ENCODE measurements at places on chromosomes 6 and 20.

- DNase-seq = peak; percentile 57
These were observed 9.4 kb upstream of the RAB44 start for GRCh38 chr6:36688063-36688738.

DNA sequence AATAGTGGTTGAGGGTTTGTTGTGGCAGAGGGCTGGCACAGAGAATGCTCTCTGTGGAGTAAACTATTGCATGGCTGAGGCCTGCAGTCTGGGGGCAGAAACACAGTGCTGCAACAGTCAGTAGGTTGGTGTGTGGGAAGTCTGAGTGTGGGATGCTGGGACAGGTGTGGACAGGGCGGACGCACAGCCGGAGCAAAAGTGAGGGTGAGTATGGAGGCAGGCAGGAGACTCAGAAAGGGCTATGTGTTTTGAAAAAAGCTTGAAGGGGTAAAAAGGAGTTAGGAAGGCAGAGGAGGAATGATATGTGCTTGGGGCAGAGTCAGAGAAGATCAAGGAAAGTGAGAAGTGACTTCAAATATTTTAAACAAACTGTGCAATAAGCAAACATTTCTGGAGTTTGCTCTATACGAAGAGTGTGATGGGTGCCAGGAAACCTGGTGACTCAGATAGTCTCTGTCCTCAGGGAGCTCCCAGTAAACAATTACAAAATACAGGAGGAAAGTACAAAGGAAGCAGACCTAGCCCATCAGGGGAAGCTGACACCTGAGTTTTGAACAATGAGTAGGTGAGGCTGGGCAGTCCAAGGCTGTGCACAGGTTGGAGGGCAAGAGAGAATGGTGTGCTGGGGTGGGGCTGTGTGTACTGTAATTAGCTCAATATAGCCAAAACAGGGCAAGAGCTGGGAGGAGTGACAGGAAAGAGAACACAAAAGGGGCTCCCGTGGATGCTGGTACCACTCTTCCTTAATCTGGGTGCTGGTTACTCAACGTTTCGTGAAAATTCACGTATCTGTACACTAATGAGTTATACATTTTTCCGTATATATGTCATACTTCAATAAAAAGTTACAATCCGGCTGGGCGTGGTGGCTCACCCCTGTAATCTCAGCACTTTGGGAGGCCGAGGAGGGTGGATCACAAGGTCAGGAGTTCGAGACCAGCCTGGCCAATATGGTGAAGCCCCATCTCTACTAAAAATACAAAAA lies 55.2 kb downstream of the PIGU start:
- DNase-seq = peak; percentile 88

GRCh38 chr6:11947063-11947462 lies 65.0 kb upstream of the HIVEP1 start:
- DNase-seq = no peak

GRCh38 chr6:161319231-161319630 lies 45.4 kb upstream of the AGPAT4 start:
- DNase-seq = no peak

DNA sequence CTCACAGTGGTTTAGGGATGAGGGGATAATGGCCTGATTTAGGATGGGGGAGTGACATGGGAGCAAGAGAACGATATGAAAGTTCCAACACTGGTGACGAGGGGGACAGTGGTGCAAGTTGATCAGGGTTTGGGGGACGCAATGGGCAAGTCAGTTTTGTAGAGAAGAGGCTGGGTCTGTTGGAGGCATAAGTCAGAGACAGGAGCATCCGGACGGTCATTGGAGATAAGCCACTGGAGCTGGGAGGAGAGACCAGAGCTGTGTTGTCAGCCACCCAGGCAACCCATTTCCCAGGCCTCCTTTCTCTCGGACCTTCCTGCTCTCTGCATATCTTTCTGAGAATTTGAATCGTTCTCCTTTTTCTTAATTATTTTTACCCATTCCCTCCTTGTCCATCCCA lies 9.5 kb downstream of the DNPH1 start:
- no peak for DNase-seq

GRCh38 chr20:57391439-57392301 lies 474 bp downstream of the RBM38 start:
- peak; percentile 11 for DNase-seq

DNA sequence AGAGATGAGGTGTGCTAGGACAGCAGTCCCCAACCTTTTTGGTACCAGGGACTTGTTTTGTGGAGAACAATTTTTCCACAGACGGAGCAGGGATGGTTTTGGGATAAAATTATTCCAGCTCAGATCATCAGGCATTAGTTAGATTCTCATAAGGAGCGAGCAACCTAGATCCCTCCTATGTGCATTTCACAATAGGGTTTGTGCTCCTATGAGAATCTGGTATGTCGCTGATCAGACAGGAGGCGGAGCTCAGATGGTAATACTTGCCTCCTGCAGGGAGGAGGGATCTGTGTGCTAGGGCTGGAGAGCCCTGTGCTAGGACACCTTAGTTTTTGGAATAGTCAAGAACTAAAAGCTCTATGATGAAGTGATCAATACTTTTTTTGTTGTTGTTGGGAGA lies 2.5 kb downstream of the SMIM13 start:
- DNase-seq = peak; percentile 89

GRCh38 chr6:3644739-3645012 lies 106.8 kb downstream of the PXDC1 start:
- peak; percentile 19 for DNase-seq

- peak; percentile 67 for DNase-seq
These were observed 15.2 kb downstream of the CDH22 start for GRCh38 chr20:46293084-46293483.

GRCh38 chr6:125339653-125340052 lies 37.9 kb upstream of the HDDC2 start:
- DNase-seq = no peak

DNA sequence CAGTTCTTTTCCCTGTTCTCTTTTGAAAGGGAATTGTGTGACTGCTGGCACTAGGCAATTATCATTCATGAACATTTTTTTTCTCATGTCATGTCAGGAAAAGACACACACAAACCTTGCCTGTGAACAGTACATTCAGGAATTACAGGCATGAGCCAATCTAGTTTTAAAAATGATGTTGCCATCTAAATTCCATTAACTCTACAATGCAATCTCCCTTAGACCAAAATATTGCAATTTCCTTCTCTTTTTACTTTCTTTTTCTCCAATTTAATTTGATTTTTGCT lies 127.5 kb upstream of the STMND1 start:
- no peak for DNase-seq

DNA sequence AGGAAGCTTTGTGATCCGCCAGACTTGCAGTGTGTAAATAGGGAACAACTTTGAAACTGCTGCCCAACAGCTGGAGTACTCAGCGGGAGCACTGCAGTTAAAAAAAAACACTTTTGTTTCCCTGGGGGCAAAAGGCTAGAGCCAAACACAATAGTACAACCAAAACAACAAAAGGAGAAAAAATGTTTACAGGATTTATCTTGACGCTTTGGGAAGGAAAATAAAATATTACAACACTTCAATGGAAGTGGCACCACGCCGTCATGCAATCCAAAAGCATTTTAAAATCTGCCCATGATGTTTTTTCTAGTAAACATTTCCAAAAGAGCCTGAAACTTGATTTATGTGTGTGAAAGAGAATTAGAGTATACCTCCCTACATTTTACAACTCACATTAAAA lies 26.0 kb downstream of the PTPRK start:
- DNase-seq = no peak

- no peak for DNase-seq
These were observed 130.6 kb downstream of the NRN1 start for GRCh38 chr6:5876076-5876475.

DNA sequence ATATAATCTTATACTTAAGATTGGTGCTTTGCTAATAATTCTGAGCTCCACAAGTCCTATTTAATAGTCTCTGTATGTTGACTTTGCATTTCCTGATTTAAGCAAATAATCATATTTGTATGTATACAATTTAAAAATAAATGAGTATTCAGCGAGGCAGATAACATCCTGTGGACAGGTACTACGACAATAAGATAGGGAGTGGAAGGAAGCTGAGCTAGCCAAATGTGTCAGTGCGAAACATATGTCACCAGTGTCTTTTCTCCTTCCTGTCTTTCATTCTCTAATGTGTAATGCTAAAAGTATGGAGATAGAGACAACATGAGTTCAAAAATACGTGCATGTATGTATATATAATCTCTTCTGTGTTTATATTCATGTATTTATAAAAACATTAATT lies 359.6 kb upstream of the KCNQ5 start:
- no peak for DNase-seq

- peak; percentile 64 for DNase-seq
These were observed 405.3 kb upstream of the HS3ST5 start for GRCh38 chr6:114747995-114748625.

GRCh38 chr20:61118429-61119224 lies 133.4 kb upstream of the CDH4 start:
- no peak for DNase-seq

- no peak for DNase-seq
These were observed 278.8 kb downstream of the CDC5L start for GRCh38 chr6:44666324-44666723.

DNA sequence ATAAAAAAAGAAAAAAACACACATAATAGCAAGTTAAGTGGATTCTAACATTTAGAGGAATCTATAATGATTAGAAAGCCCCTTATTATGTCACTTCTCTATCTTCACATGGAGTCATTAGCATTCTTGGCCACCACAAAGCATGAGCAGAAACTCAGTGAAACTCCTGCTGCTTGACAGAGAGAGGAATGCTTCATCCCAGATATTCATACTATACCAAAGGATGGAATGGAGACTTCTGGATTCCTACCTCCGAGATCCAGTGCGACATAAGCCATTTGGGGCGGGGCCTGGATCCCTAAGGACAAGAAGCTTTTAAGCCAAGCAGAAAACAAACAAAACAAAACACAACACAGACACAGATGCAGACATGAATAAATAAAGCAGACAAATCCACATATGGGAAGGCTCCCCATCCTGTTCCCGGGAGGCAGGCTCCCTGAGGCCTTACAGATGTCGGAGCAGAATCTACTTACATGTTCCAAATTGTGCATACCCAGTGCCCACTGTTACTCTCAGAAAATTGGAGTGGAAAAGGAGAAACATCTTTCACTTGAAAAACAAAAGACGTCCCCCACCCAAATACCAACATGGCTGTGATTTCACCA lies 727.3 kb downstream of the MAFB start:
- no peak for DNase-seq

DNA sequence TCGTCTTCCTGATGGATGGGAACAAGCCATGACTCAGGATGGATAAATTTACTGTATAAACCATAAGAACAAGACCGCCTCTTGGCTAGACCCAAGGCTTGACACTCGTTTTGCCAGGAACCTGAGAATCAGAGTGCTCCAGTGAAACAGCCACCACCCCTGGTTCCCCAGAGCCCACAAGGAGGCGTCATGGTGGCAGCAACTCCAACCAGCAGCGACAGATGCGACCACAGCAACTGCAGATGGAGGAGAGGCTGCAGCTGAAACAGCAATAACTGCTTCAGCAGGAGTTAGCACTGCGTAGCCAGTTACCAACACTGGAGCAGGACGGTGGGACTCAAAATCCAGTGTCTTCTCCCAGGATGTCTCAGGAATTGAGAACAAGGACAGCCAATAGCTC lies 100.9 kb upstream of the SAMD5 start:
- no peak for DNase-seq

- no peak for DNase-seq
These were observed 14.9 kb downstream of the PRKN start for GRCh38 chr6:162712694-162713093.

DNA sequence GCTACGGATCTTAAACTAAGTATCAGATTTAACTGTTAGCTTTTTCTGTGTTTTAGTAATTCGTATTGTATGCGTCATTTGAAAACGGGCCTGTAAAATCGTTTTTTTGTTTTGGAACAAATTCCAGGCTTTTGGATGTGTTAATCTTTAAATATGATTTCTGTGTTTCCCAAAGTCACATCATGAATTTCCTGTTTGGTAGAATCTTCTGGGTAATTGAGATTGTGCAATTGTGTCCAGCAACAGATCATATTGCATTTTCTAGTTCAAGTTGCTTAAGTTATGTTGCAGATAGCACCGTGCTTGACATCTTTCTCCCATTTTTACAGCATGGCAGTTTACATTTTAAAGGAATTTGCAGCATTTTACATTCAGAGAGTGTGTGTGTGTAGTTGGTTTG lies 1.9 kb downstream of the MAPK14 start:
- DNase-seq = peak; percentile 84

DNA sequence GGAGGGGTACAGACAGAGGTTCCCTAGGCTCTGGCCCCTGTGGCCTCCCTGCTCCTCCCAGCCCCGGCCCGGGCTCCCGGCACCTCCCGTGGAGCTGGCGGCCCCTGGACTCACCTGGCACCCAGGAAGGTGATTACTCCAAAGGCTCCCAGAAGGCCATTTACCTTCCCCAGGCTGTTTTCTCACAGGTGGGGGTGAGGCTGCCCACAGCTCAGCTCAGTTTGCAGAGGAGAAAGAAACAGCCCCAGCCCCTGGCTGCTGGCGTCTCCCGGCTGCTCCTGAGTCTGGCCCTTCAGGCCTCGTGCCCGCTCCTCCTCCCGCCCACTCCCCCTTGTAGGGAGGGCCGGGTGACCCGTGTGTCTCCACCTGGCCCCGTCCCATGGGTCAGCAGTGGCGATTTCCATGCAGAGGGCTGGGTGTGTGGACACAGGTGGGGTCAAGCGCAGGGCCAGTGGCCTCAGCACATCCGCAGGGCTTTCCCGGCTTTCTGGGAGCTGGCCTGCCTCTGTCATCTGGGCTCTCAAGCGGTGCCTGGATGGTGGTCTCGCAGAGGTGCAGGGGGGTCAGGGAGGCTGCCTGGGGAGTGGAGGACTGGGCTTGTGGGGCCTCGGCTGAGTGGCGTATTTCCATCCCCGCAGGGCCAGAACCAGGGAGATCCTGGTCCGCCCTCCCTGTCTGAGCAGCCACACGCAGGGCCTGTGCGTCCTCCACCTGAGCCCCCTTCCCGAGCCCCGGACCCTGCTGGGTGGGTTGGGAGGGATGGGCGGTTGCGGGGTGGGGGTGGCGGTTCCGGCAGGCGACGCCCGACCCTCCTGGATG lies 20.2 kb upstream of the GATA5 start:
- no peak for DNase-seq

DNA sequence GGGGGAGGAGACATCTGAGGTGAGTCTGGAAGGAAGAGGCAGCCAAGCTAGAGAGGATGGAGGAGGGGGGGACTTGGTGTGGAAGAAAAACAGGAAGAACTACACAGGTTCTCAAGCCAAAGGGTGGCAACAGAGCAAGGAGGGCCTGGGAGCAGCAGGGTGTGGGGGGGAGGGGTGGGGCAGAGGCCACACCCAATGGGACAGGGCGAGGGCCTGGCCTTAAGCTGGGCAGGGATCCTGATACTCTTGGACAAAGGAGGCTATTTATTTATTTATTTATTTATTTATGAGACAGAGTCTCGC lies 359.0 kb downstream of the ZFAND3 start:
- no peak for DNase-seq

DNA sequence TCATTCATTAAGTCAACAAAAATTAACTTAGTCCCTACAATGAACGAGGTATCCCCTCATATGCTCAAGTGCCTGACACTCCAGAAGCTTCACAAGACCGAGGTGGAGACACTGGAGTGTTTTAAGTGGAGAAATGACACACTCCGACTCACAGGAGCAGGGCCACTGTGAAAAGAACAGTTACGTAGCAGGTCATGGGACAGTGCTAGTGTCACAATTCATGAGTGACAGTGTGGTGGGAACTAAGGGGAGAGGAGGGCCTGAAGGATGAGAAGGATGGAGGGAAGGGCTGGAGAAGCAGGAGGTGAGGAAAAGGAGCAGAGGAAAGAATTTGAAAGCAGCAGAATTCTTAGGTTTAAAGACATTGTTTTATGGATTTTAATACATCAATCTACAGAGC lies 1.3 kb upstream of the HLA-A start:
- peak; percentile 39 for DNase-seq

- DNase-seq = no peak
These were observed 192.9 kb downstream of the AIG1 start for GRCh38 chr6:143253586-143253985.
